Activated CD4-positive, alpha-beta memory T cell treated with anti-CD3 and anti-CD28 coated beads, Interleukin-2, amount 10 ng/mL, durations not matched to agents 7 days and 5 days (primary cell): ENCODE measurements at places on chromosomes 1 and 21. TPM values are rescaled to one million over a fixed set of nuclear protein-coding genes. Genes with fewer than 3 reads are reported as not detected.

Gene EFNA3
- 3.9 TPM for total RNA-seq

Gene BLACAT1
- total RNA-seq: 0.65 TPM

Gene KRTAP10-2
- not detected for total RNA-seq

Gene PARS2
- 4.0 TPM for total RNA-seq

Gene SLFNL1
- 0.18 TPM for total RNA-seq

Gene TNFSF4
- 0.83 TPM for total RNA-seq

Gene KLF17
- not detected for total RNA-seq

Gene CD164L2
- total RNA-seq: not detected

Gene CD1C
- total RNA-seq: not detected

Gene IL19
- total RNA-seq: not detected

Gene TMEM9
- total RNA-seq: 16.8 TPM

Gene SLAMF7
- 13.7 TPM for total RNA-seq

Gene RSPO1
- not detected for total RNA-seq

Gene TRIM62
- total RNA-seq: 10.3 TPM

Gene TMEM81
- total RNA-seq: 2.7 TPM

Gene LIPI
- not detected for total RNA-seq

Gene SYNC
- total RNA-seq: not detected

Gene OR6P1
- not detected for total RNA-seq

Gene CD247
- 239 TPM for total RNA-seq

Gene RNU1-3
- 1,570 TPM for total RNA-seq

Gene CENPF
- 125 TPM for total RNA-seq

Gene SLC30A2
- not detected for total RNA-seq

Gene DAB1
- 4.0 TPM for total RNA-seq

Gene FOXO6
- 0.20 TPM for total RNA-seq

Gene MED8
- total RNA-seq: 35.6 TPM

Gene BARHL2
- total RNA-seq: not detected

Gene DNAJC28
- total RNA-seq: 0.60 TPM

Gene SLC9C2
- not detected for total RNA-seq

Gene FNDC5
- not detected for total RNA-seq

Gene PLA2G5
- total RNA-seq: not detected

Gene ACKR1
- not detected for total RNA-seq

Gene ANGPTL3
- total RNA-seq: not detected

Gene CSF1
- 89.4 TPM for total RNA-seq

Gene EPHA2
- not detected for total RNA-seq

Gene YRDC
- total RNA-seq: 16.8 TPM

Gene S100A6
- 799 TPM for total RNA-seq

Gene FH
- 56.6 TPM for total RNA-seq

Gene PRRX1
- total RNA-seq: not detected

Gene RHD
- not detected for total RNA-seq

Gene METTL25B
- 40.3 TPM for total RNA-seq

Gene FAM163A
- total RNA-seq: not detected

Gene EPHA10
- total RNA-seq: not detected

Gene EXTL2
- total RNA-seq: 2.4 TPM

Gene RAB25
- total RNA-seq: not detected

Gene PSMA5
- total RNA-seq: 170 TPM

Gene CFAP141
- not detected for total RNA-seq

Gene IL10
- total RNA-seq: 0.73 TPM

Gene MSTO1
- total RNA-seq: 43.6 TPM

Gene CDC14A
- total RNA-seq: 44.9 TPM

Gene CD84
- 21.6 TPM for total RNA-seq

Gene HAPLN2
- not detected for total RNA-seq

Gene NOC2L
- 58.4 TPM for total RNA-seq

Gene CELA3B
- total RNA-seq: not detected

Gene ZFYVE9
- total RNA-seq: 0.30 TPM

Gene ENSA
- total RNA-seq: 221 TPM

Gene TSPEAR
- not detected for total RNA-seq
